ENCODE measurements at places on chromosomes 16 and 17.
A peak's percentile ranks its signal among the peaks of the same experiment; 100 is the strongest.

DNA sequence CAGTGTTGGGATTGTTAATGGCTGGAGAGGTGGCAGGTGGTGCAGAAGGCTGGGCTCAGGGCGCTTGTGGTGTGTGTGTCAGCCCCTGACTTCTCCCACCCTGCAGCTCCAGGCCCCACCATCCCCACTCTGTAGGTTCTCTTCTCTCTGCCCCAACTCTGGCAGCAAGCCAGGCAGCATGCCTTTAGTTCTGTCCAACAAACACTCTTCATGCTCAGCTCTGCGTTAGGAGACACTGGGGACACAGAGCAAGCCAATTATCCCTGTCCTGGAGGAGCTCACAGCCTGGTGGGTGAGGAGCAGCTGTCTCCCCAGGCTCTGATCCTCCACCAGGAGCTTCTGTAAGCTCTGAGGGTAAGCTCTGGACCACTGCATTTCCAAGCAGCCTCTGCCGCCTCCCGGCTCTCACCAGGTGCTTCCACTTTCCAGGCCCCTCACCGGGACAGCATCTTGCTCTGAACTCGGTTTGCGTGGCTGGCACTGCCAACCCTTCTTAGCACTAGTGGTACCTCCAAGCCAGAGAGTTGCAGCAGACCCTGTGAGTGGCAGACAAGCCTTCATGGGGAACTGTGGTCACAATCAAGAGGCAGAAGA, 34.3 kb upstream of the WSCD1 start:
- no peak overlapping the region for H3K27ac ChIP-seq
- no peaks in the 10 kb centered on the region for H3K4me1 ChIP-seq
- H3K36me3 ChIP-seq: no peaks in the 10 kb centered on the region
- no peak overlapping the region for H3K4me3 ChIP-seq
- H3K27me3 ChIP-seq: peaks cover 3% of the 10 kb centered on the region

DNA sequence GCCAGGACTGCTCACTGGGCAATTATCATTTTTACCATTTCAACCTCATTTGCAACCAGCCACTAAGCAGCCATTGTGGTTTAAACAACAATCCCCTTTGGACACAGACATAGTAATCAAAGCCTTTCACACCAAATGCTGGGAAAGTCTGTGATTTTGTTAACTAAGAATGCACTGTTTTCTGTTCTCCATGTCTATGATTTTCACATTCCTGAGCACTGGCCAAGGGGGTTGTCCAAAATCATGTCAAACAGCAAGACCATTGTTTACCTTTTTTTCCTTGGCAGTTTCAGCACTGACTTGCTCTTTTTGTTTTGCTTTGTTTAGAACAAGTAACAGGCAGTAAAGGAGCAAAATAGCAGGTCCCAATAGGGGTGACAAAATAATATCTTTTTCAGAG, 106.3 kb upstream of the SIAH1 start:
- no peak for DNase-seq
- H3K4me1 ChIP-seq: no peaks in the 10 kb centered on the region
- no peak overlapping the region for H3K27ac ChIP-seq

DNA sequence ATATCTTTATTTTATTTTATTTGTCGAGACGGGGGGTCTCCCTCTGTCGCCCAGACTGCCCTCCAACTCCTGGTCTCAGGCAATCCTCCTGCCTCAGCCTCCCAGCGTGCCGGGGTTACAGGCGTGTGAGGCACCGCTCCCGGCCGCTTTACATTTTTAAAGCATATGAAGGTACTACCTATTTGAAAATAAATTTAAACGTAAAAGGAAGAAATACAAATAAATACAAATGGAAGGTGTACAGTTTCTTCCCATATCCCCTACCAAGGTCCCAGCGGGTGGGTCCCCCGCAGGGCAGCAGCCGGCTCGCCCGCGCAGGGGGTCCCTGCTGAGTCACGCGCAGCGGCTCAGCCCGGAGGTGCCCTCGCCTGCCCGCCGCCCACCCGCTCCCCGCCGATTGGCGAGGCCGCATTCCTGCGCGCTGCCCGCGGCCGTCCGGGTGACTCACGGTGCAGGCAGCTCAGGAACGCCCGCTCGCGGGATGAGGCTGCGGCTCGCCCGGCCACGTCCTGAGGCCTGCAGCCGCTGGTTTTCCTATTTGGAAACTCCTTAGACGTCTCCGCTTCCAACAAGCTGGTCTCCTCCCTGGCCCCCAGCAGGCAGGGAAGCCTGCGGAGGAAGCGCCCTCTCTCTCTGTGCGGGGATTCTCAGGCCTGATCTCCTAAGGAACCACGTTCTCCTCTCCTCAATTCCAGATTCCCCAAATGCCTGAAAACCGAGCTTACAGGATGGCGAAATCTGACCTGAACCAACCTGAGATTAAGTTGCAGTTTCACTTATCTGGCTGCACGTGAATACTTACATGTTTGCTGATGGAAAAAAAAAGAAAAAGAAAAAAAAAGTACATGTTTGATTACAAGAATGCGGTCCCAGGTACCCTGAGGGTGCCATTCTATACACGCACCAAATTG, 54.8 kb upstream of the MAP3K14 start:
- DNase-seq: no peak
- H3K36me3 ChIP-seq: no peaks in the 10 kb centered on the region
- H3K4me3 ChIP-seq: peak overlapping the region; percentile 8
- H3K27ac ChIP-seq: no peak overlapping the region
- peaks cover 4% of the 10 kb centered on the region for H3K27me3 ChIP-seq

- H3K36me3 ChIP-seq: peaks cover 27% of the 10 kb centered on the region
- DNase-seq: no peak
- no peaks in the 10 kb centered on the region for H3K4me1 ChIP-seq
- H3K27ac ChIP-seq: no peak overlapping the region
Measured at GRCh38 chr17:62566996-62567578, 60.4 kb upstream of the MRC2 start.
